Stimulated activated CD4-positive, alpha-beta T cell treated with anti-CD3 and anti-CD28 coated beads, Interleukin-12 subunit alpha, Interleukin-12 subunit beta, amount 100 ng/mL, for 24 hours (primary cell): ENCODE measurements at places on chromosomes 12 and 14.

DNA sequence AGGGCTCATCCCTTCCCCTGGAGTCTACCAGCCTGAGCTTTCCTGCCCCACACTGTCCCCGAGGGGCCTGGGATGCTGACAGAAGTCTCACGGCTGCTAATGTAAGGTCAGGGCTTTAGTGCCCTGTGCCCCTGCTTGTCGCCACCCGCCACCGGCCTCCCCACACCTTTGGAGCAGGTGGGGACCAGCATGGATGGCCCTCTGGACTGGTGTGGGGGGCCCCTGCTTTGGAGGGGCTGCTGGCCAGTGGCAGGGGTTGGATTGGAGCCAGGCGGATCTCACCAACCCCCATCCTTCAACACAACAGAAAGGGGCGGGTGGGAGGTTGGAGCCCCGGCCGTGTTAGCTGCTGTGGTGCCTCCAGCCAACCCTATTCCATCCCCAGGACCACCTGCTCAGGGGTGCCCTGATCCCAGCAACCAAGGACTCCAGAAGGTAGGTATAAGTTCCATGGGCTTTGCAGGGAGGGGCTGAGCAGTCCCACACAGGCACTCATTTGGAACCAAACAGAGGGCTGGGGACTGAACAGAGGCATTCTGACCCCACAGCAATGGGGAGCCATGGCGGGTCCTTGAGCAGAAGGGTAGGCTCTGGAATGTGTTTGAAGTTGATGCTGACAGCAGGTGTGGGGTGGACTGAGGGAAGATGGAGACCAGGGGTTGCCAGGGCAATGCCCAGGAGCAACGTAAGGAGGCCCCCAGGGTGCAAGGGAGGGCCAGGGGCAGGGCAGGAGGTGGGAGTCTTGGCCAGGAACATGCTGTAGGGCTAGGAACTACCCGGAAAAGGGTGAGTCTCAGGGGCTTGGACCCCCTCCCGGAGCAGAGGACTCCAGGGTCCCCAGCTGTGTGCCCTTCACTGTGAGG is 145.1 kb upstream of the C14orf180 start:
- DNase-seq = no peak

DNA sequence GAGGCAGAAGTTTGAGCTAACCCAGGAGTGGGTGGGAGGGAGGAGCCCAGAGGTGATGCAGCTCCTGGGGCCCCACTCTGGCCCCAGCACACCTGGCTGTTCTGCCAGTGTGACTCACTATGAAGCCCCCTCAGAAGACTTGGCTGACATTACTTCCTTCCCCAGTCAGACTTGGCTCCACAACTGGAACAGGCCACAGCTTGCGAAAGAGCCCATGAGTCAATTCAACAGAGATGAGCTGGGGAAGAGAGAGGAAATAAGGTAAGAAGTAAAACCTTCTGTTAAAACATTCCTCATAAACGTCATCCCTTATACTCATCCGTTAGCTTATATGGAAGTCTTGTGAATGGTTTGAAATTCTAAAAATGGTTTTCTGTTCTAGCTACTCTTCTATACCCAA is 245.9 kb downstream of the ADAMTS20 start:
- DNase-seq = no peak

DNA sequence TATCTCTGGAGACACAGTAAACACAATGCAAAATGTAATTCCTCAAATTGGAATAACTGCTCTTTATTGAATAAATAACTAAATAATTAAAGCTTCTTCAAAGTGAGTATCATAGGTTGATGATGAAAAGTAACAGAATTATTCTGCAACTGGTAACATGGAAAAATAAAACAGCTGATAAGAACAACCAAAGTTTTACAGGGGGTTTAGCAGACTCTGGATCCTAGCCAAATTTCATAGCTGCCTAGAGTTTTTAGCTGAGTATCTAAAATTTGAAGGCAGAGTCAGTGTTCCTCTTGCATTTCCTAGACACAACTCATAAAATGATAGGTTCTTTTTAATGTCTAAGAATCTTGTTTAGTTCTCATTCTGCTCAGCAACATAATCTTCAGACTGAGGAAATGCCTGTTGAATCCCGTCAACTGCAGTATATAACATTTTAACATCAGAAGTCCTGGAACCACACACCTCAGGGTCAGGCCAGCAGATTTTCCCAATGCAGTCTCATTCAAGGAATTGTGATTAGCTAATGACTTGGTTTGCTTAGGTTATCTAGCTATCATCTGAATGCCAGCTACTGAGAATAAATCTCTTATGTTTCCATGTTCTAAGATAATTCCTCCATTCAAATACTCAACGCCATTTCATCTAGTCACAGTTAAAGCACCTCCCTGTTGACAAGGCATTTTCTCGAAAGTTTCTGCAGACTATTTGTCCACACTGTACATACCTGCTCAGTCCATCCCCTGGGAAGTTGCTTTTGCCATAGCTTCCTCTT is 411.6 kb downstream of the BCAT1 start:
- DNase-seq = no peak

DNA sequence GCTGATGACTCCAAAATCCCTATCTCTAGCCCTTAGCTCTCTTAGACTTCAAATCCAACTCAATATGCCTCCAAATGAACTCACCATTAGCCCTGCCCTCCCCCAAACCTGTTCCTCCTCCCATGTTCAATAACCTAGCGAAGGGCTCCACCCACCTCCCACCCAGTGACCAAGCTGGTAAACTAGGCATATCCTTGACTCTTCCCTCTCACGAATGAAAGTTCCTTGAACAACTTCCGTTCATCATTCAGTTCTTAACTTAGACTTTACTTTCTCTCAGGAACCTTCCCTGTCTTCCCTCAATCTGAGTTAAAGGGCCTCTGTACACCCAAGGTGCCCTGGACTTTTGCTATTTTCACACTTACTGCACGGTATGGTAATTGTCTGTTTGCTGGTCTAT is 1.9 kb upstream of the KLHDC1 start:
- DNase-seq = no peak

GRCh38 chr12:123991372-123991951 is 18.4 kb downstream of the ZNF664 start:
- no peak for DNase-seq

DNA sequence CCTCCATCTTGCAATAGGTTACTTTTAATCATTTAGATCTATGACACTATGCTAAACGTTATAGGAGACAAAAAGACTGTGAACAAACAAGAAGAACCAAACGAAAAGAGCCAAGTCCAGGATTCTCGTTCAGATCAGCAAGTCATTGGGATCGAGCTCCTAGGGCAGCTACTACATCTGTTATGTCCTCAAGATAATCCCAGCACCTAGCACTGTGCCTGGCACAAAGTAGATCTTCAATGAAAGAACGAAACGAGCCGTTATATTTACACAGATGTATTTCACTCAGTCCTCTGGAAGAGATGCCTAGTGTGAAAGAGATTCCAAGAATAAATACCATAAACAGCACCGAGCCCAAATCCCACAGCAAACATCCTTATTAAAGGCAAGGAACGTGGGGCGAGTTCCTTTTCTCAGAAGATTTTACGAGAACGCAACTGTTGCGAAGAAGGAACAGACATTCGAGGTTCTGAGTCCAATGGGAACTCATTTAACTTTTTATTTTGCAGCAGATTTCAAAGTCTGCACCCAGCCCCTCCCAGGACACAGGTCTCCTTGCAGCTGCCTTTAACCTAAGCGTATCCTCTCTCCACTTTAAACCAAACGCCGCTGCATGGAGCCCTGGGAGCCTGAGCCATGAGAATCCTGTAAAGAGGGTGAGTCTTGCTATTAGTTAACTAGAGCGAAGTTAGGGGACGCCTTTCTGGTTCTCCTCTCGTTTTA is 544 bp upstream of the TDP1 start:
- DNase-seq = no peak

- no peak for DNase-seq
Observed at GRCh38 chr12:116626153-116626552, 67.0 kb downstream of the MAP1LC3B2 start.

GRCh38 chr14:100076133-100076532 is 10.9 kb downstream of the EVL start:
- DNase-seq = no peak

DNA sequence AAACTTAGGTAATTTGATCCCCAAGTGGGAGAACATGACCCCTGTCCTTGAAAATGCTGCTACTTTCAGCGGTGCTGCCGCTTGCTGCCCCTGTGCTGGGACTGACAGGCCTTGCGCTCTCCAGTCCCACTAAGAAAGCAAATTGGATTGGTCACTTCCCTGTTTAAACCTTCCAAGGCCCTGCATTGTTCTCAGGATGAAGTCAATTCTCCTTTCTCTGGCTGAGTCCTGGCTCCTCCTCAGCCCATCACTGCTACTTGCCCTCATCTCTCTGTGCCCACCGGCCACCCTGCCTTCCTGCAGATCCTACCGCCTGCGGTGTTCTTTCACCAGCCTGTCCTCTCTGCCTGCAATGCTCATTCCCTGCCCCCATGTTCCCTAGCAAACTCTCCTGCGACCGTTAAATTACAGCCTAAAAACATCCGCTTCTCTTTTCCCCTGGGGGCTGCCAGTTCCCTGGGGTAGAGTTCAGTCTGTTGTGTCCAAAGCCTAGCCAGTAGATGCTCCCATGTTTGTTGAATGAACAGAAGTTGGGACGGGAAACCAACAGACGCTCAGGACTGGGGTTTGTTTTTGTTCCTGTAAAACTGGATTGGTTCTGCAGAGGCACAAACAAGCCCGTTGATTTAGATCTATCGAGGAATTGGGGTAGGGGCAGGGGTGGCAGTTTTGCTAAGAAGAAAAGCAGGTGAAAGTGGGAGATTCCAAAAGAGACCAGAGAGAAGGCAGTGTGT is 127.3 kb upstream of the HIF1A start:
- DNase-seq = no peak

GRCh38 chr12:45138609-45139008 is 77.3 kb upstream of the ANO6 start:
- no peak for DNase-seq

GRCh38 chr14:23727566-23728335 is 91.6 kb downstream of the DHRS2 start:
- DNase-seq = no peak

GRCh38 chr12:66002812-66003211 is 127.7 kb downstream of the LLPH start:
- no peak for DNase-seq

- DNase-seq = no peak
Observed at GRCh38 chr12:92142251-92142926, 3.3 kb downstream of the BTG1 start.

DNA sequence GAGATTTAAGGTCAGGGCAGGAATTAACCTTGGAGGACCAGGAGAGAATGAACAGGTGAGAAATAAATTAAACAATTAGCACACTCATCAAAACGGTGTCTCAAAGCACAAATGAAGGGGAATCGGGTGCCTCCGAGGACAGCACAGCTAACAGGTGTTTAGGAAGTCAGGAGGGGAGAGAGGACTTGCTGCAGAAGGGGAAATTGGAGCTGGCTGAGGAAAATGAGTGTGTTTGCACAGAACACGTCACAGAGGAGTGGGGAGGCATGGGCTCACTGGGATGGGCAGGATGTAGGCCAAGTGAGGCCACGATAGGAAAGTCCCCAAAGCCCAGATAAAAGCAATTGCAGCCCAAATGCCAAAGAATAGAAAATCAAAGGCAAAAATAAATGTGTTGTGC is 121.7 kb downstream of the ZNF664 start:
- no peak for DNase-seq

DNA sequence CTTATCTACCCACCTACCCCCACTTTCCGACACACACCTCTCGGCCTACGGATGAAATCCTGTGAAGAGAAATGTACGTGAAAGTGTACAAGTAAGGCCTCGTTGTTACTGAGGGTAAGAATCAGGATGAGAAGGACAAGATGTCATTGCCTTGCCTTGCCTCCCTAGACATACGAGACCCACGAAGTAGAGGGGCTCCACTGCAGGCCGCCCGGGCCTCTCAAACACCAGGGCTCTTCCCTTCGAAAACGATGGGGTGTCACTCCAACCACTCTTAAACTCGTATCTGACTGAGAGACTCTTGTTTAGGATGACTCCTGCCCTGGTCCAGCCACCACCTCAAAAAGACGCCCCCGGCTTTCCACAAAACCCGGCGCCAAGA is 498 bp downstream of the RACGAP1 start:
- no peak for DNase-seq

GRCh38 chr14:64605926-64606685 is 56.3 kb downstream of the PPP1R36 start:
- DNase-seq = no peak
